Eye (tissue), 1 donor: ENCODE measurements at places on chromosomes 1 and 21.

DNA sequence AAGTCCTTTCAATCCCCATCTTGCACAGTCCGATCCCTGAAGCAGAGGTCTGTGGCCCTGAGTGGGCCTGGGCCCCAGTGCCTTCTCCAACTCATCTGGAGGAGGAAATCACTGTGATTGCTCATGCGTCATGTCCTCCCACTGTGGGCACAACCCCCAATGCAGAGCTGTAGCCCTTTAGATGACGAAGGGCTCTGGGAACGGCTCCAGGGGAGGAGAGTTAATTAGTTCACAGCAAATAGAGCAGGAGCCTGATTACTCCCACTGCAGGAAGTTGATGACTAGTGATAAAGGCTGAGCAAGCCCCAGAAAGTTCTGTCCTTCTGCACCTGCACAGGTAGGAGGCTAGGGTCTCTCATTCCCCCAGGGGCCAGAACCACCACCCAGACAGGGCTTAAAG is 111.5 kb downstream of the CCDC185 start:
- DNase-seq: no peak

DNA sequence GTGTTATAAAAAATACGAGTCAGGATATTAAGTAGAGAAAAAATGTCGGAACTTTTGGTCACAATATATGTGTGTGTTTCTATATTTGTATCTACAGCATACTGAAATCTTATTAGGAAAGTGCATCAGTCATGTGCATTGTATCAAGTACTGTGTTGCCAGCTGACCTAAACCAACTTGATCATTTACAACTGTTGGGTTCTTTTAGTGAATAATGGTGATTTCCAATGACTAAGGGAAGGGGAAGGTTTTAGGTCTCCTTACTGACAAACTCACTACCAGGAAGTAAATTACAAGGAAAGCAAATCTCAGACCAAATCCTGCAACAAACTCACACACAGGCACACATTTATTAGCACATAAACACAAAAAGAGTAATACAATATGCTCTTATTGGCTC is 142.7 kb downstream of the TSEN15 start:
- DNase-seq: no peak

DNA sequence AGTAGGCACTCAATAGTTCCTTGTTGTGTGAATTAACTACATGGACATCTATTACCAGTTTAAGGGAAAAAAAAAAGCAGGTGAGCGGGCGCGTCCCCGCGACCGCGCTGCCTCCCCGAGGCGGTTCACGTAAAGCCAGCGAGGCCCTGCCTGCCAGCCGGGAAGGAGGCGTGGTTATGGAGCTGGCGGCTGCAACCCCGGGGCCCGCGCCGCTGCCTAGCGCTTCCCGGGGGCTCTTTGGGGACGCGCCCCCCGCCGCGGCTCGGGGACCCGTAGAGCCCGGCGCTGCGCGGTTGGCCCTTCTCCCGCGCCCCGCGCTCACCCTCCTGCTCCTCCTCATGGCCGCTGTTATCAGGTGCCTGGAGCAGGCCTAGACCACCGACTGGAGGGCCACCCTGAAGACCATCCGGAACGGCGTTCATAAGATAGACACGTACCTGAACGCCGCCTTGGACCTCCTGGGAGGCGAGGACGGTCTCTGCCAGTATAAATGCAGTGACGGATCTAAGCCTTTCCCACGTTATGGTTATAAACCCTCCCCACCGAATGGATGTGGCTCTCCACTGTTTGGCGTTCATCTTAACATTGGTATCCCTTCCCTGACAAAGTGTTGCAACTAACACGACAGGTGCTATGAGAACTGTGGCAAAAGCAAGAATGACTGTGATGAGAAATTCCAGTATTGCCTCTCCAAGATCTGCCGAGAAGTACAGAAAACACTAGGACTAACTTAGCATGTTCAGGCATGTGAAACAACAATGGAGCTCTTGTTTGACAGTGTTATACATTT is 2.6 kb upstream of the CC2D1B start:
- DNase-seq: peak; percentile 83

DNA sequence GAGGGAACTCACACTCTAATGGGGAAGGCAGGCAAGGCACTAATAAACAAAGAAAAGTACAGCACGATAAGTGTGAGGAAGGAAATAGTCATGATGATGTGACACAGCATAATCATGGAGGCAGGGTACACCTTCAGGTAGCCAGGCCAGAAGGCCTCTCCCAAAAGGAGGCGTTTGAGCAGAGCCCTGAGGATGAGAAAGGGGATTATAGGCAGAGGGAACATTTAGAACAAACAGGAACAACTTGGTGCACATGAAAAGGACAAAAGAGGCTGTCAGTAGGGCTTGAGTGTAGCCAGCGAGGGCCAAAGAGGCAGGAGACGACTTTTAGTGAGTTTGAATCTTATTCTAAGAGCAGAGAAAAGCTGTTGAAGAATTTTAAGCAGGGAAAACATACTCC is 33.4 kb upstream of the CRNN start:
- DNase-seq: no peak

- no peak for DNase-seq
These were observed 1.7 kb downstream of the ISG15 start for GRCh38 chr1:1014799-1015681.

GRCh38 chr1:22625262-22625925 is 11.0 kb upstream of the C1QA start:
- DNase-seq: peak; percentile 38
